Skeletal muscle tissue (tissue), 5 donors: ENCODE measurements at places on chromosomes 16 and 17. TPM values are rescaled to one million over a fixed set of nuclear protein-coding genes. Genes with fewer than 3 reads are reported as not detected.

The TPPP3 gene
- 135 TPM for total RNA-seq

The ULK2 gene
- total RNA-seq = 38.6 TPM

The C17orf100 gene
- not detected for total RNA-seq

The SNX20 gene
- total RNA-seq = 1.0 TPM

The FA2H gene
- not detected for total RNA-seq

The LGALS9B gene
- total RNA-seq = not detected

The PABPN1L gene
- not detected for total RNA-seq

The SLC35G6 gene
- total RNA-seq = not detected

The MMP15 gene
- 15.1 TPM for total RNA-seq

The KRT15 gene
- not detected for total RNA-seq

The KRTAP9-4 gene
- total RNA-seq = not detected
